ENCODE measurements at places on chromosomes 6 and 20.

DNA sequence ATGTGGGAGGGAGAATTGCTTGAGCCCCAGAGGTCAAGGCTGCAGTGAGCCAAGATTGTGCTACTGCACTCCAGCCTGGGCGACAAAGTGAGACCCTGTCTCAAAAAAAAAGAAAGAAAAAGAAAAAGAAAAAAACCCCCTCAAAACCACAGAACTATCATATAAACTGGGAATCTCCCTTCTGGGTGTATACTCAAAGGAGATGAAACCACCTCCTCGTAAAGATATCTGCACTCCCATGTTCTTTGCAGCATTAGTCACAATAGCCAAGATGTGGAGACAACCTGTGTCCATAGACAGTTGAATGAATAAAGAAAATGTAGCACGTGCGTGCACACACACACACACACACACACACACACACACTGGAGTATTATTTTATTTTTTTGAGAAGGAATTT lies 8.5 kb upstream of the AFG1L start:
- no peak for DNase-seq

DNA sequence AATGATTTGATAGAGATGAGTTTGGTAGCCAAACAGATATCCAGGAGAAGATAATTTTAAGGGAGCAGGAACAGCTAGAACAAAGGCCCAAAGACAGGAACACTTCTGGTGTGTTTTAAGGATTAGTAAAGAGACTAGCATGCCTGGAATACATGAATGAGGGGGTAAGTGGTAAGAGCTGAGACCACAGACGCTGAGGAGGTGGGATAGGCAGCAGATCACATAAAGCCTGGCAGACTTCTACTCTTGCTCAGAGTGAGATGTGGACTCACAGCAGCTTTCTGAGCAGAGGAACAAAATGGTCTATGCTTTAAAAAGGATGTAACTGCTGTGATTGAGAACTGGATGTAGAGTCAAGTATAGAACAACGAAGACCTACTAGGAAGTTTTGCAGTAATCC lies 100.1 kb downstream of the EPHA7 start:
- DNase-seq: no peak

- no peak for DNase-seq
These were observed 47.5 kb downstream of the KCNQ5 start for GRCh38 chr6:72669324-72669723.

- no peak for DNase-seq
These were observed 607.8 kb upstream of the ARID1B start for GRCh38 chr6:156169371-156169770.
